ENCODE measurements at places on chromosomes 4 and X.

GRCh38 chrX:150058728-150059127, 120.4 kb upstream of the EOLA2 start:
- DNase-seq = no peak

- DNase-seq = no peak
Observed at GRCh38 chr4:176492646-176493302, 173.0 kb downstream of the SPCS3 start.

DNA sequence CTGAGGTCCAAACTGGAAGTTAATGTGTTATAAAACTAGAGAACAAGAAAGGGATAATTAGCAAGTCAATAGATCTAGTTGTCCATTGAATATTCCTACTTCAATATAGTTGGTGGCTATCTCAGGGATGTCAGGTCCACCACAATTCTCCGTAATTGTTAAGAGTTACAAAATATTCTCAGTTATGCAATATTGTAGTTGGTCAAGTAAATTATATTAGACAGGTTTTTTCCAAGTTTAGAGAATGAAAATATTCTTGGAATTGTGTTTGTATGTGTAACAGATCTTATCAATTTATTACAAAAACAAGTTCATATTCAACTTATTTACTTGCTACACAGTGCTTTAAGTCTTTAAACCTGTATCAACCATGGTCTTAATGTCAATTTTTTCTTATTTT, 547.4 kb downstream of the SPRY1 start:
- no peak for DNase-seq

GRCh38 chrX:140180585-140180984, 215.3 kb upstream of the CXorf66 start:
- DNase-seq = no peak

DNA sequence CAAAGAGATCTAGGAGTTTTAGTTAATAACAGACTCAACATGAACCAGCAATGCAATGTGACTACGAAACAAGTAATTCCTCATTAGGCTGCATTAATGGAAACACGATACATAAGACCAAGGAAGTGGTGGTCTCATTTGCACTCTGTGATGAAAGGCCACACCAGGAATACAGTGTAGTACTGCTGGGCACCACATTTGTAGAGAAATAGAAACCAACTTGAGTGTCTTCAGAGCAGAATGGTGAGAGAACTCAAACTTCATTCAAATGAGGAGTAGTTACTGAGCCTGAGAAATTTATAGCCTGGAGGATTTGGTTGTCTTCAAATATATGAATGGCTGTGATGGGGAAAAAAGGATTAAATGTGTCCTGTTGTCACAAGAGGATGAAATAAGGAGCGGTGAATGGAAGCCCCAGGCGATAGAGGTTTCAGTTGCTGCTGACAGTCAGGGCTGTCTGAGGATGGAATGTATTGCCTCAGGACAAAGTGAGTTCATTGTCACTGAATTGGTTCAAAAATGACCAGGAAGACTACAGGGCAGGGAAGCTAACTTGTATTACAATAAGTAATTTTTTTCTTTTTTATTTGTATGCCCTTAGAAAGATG, 50.9 kb downstream of the NFKB1 start:
- no peak for DNase-seq

- DNase-seq = no peak
Observed at GRCh38 chr4:161496-162284, 37.4 kb downstream of the ZNF718 start.

DNA sequence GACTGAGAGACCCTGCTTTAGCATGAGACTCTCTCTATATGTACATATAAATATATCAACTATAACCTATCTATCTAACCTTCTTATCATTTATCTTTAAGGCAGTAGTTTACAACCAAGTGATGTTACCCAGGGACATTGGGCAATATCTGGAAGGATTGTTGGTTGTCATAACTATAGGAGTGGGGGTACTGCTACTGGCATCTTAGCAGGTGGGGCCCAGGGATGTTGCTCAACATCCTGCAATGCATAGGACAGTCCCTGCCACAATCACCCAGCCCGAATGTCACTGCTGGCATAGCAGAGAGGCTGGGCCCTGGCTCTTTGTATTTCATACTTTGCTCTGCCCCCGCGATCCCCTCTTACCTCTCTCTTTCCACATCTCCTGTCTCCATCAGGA, 397.7 kb downstream of the IL15 start:
- no peak for DNase-seq

DNA sequence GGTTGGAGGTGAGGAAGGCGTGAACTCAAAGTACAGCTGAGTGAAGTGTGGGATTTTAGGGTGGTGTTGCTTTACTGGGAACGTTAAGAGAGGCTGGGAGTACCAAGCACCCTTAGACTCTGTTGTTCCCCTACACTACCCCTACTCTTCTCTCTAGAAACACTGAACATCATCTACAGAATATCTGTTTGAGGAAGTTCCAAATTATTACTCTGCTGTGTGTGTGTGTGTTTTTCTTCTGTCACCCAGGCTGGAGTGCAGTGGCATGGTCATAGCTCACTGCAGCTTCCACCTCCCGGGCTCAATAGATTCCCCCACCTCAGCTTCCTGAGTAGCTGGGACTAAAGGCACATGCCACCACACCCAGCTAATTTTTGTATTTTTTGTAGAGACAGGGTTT, 76.7 kb upstream of the AP1S2 start:
- no peak for DNase-seq

DNA sequence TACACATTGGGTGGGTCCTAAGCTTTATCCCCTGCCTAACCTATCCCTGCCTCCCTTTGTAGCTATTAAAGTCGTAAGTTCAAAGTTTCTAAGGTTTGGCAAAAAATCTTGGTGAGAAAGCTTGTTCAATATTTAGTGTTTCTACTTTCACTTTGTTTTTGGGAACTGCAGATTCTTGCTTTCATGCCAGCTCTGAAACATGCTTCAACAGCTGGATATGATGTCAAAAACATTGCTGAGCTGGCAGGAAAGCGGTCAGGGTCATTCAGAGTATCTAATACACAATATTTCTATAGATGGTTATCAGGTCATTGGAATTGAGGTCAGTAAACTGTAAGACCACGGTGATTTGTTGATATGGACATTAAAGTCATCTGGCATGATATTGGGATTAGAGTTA, 19.7 kb downstream of the CENPI start:
- no peak for DNase-seq

All from inflammatory macrophage treated with lipopolysaccharide for 1 hour (primary cell).